ENCODE measurements at places on chromosomes 3 and 15.

- DNase-seq = no peak
These were observed 182.3 kb upstream of the LINGO1 start for GRCh38 chr15:77815015-77815414.

DNA sequence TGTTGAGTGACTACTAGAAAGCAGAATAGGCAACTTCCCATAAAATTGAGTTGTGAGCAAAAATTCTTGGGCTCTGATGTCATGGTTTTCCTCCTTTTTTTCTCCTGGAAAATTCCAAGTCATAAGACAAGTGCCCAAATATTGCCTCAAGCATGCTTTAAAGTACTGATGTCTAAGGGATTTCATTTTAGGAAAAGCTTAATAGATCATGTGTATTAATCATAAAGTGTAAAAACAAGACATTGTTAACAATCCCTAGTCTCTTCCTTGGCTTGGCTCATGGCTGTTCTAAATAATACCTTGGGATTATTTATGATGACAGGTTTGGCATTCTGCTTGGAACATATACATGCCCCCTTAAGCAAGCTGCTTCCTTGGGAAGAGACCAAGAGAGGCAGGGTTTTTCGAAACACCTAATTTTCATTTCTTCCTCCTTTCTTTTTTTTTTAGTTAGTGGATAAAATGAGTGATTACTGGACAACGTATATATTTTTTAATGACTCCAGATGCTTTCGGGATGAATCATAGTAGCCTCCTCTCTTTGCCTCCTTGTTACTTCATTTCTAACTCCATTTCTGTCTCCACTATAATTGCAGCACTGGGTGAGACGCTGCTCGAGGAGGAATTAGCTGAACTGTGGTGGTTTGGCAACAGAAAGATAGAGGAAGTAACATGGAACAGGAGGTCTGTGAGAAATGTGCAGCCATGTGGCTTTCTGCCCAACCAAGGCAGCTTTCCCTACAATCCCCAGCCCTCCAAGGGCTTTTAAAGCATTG lies 104.9 kb downstream of the TPRG1 start:
- DNase-seq = peak; percentile 28

- peak; percentile 46 for DNase-seq
These were observed 3.3 kb downstream of the TUBGCP5 start for GRCh38 chr15:23035964-23036566.

GRCh38 chr15:30046430-30046829 lies 36.3 kb upstream of the GOLGA8J start:
- DNase-seq = no peak

- DNase-seq = no peak
These were observed 79.7 kb upstream of the CRBN start for GRCh38 chr3:3259181-3259580.

GRCh38 chr3:120368172-120368571 lies 19.0 kb upstream of the LRRC58 start:
- no peak for DNase-seq

- DNase-seq = no peak
These were observed 4.8 kb downstream of the C3orf52 start for GRCh38 chr3:112090887-112091586.

DNA sequence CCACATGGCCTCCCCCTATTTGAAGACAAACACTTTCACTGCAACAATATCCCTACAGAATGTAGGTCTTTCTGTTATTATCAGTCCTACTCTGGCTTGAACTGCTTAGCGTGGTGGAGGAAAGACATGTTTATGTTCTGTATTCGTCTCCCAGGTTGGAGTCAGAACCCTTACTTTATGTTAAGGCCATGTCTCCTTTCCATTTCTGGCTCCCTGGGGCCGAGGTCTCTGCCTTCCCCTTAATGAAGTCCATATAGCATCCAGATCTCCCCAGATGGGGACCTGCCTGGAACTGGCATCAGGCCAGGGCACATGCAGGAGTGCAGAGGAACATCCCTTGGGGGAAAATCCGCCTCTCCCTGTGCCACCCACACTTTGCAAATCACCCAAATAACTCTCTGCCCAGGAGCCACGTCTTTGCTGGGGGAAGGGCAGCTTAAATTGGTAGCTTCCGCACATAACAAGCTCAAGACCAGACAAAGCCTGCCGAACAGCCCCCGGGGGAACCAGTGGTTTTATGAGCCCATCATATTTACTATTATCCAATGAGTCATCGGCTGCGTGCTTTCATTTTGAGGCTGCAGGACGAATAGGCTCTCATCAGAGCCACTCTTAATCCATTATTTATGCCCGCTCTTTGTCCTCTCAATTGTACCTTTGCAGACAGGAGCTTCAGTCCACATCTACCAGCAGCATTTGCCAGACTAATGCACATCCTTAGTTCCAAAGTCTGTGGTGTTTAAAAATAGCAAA lies 237.0 kb downstream of the UACA start:
- peak; percentile 31 for DNase-seq

- no peak for DNase-seq
These were observed 184.1 kb upstream of the SETMAR start for GRCh38 chr3:4119119-4119518.

DNA sequence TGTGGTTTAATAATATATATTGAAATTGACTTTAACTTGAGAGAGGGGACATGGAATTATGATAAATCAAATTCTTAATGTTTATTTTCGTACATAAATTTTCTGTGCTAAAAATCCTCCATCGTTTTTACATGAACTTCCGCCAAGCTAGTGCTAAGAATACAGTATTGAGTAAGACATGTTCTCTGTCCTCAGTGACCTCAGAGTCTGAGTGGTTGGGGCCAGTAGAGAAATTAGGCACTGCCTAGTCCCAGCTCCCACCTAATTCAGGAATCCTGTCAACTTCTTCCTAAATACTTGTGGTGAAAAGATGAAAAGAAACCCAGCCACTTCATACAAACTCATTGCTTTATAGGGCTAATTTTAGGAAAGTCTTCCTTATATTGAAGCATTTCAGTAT lies 110.3 kb downstream of the PPP2R3A start:
- DNase-seq = peak; percentile 17

DNA sequence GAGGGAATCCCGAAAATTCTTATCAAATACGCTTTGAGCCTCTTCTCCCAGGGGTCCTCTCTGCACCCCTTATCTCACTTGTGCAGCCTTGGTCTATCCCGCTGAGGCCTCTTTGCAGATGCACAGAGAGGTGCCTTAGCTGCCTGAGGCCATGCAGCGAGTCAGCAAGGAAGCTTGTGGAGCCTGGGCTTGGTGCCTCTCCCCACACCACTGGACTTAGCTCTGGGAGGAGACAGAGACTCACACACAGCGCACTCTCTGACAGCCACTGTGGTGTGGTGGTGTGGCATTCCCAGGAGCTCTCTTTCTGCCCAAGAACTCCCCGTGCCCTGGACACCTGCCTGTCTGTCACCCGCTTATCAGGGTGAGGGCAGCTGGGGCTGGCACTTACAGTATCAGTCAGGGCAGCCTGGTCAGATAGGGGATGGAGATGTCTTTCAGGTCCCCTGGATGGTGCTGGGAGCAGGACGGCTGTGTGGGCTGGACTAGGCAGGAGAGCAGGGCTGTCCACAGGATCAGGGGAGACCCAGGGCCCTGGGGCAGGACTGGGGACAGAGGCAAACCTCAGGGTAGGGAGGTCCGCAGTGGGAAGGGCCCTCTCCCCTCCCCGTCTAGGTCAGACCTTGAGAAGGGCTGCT lies 10.2 kb upstream of the LINGO1 start:
- DNase-seq = peak; percentile 7

- no peak for DNase-seq
These were observed 464 bp upstream of the MRPS25 start for GRCh38 chr3:15065550-15066007.

DNA sequence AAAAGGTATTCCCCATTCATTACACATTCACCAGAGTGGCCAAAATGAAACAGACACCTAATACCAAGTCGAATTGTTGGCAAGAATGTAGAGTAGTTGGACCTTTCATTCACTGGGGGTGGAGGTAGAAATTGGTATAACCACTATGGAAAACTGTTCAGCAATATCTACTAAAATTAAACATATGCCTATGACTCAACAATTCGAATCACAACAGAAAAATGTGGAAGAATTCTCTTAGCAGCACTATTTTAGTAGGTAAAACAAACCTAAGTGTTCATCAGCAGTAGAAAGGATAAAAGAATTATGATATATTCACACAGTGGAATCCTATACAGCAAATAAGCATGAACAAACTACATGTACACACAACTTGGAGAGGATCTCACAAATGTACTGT lies 30.6 kb downstream of the POLG start:
- DNase-seq = peak; percentile 55

GRCh38 chr15:50438251-50438650 lies 14.0 kb downstream of the USP8 start:
- no peak for DNase-seq

GRCh38 chr3:194960446-194961032 lies 274.9 kb downstream of the FAM43A start:
- no peak for DNase-seq

DNA sequence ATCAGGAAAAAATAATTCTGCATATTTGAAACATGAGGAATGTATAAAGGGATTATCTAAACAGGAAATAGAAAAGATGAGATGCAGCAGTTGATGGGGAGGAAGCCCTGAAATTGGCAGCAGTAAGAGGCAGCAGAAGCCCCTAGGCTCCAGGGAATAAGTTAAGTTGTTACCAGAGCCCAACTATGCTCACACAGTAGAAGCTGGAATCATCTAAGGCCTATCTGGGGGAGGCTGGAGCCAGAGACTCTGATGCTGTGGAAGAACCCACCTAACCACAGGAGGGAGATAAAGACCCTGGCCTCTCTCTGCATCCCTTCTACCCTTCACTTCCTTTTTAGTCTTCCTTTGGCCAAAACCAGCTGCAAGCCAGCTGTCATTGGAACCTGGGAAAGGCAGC lies 519.7 kb downstream of the DIPK2A start:
- no peak for DNase-seq

Measured in IMR-90 (cell line).